ENCODE measurements at places on chromosomes 1 and 21. TPM values are rescaled to one million over a fixed set of nuclear protein-coding genes. Genes with fewer than 3 reads are reported as not detected.

NMNAT2 gene
- 1.7 TPM for total RNA-seq

TMPRSS2 gene
- 0.86 TPM for total RNA-seq

GRCh38 chr1:57422271-57423134, 1.4 kb downstream of the DAB1 start:
- H3K4me3 ChIP-seq, result peak overlapping the region; percentile 56
- H3K27me3 ChIP-seq, result peaks cover 27% of the 10 kb centered on the region
- H3K4me1 ChIP-seq, result peaks cover 29% of the 10 kb centered on the region

DNA sequence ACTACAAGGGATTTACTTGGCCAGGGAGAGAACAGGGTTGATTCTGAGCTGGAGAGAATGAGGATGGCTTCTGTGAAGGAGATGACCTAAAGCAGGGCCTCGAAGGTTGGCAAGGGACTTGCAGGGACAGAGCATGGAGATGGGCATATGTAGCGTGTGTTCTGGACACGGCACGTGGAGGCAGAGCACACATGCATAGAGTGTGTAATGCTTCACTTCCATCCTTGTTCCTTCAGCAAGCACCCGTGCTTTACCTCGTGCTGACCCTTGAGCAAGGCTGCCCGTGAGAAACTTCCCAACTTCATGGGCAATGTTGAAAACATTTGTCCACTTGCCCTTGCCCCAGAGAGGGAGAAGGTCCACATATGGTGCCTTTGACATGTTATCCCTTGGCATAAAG, 33.1 kb downstream of the NFIA start:
- peak overlapping the region; percentile 43 for H3K27ac ChIP-seq
- no peak overlapping the region for H3K4me3 ChIP-seq
- H3K36me3 ChIP-seq, result no peaks in the 10 kb centered on the region
- DNase-seq, result no peak
- peaks cover 67% of the 10 kb centered on the region for H3K4me1 ChIP-seq

GRCh38 chr1:164667600-164667999, 108.6 kb downstream of the PBX1 start:
- DNase-seq, result no peak
- no peaks in the 10 kb centered on the region for H3K27me3 ChIP-seq
- H3K36me3 ChIP-seq, result no peaks in the 10 kb centered on the region
- H3K4me3 ChIP-seq, result no peak overlapping the region

- H3K4me3 ChIP-seq, result no peak overlapping the region
- no peak overlapping the region for H3K27ac ChIP-seq
- H3K4me1 ChIP-seq, result no peaks in the 10 kb centered on the region
Observed at GRCh38 chr1:5891736-5892135, 100.5 kb downstream of the NPHP4 start.

DNA sequence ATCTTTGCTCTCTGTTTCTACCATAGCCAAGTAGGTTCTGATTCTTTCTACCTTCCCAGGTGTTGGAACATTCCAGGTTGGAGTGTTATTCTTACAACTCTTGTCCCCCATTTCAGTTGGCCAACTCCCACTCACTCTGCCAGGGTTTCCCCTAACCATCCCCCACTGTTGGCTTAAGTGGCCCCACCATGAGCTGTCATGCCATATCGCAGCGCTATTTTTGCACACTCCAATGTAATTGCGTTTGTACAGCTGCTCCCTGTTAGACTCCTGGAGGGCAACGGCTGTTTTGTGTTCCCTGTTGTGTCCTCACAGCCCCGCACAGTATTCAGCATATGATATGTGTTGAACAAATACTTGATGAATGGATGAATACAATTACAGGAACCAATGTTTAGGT, 117.7 kb upstream of the ETS2 start:
- H3K27me3 ChIP-seq, result no peaks in the 10 kb centered on the region
- H3K4me1 ChIP-seq, result no peaks in the 10 kb centered on the region
- H3K4me3 ChIP-seq, result no peak overlapping the region
- no peak overlapping the region for H3K27ac ChIP-seq
- no peak for DNase-seq
- no peaks in the 10 kb centered on the region for H3K36me3 ChIP-seq

GRCh38 chr1:169461390-169462000, 24.2 kb downstream of the SLC19A2 start:
- no peak for DNase-seq
- peaks cover 15% of the 10 kb centered on the region for H3K36me3 ChIP-seq
- H3K4me1 ChIP-seq, result peaks cover 10% of the 10 kb centered on the region
- H3K27me3 ChIP-seq, result peaks cover 5% of the 10 kb centered on the region
- no peak overlapping the region for H3K27ac ChIP-seq

DNA sequence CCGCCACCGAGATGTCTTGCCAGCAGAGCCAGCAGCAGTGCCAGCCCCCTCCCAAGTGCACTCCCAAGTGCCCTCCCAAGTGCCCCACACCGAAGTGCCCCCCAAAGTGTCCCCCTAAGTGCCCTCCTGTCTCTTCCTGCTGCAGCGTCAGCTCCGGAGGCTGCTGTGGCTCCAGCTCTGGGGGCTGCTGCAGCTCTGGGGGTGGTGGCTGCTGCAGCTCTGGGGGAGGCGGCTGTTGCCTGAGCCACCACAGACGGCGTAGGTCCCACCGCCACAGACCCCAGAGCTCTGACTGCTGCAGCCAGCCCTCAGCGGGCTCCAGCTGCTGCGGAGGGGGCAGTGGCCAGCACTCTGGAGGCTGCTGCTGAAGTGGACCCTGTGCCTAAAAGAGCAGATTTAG, 1.4 kb downstream of the LCE1F start:
- H3K27ac ChIP-seq, result no peak overlapping the region
- no peaks in the 10 kb centered on the region for H3K4me1 ChIP-seq
- no peak for DNase-seq
- no peaks in the 10 kb centered on the region for H3K36me3 ChIP-seq

- H3K27me3 ChIP-seq, result no peaks in the 10 kb centered on the region
- H3K36me3 ChIP-seq, result no peaks in the 10 kb centered on the region
- H3K4me1 ChIP-seq, result no peaks in the 10 kb centered on the region
- no peak overlapping the region for H3K27ac ChIP-seq
Observed at GRCh38 chr1:235947989-235948388, 81.3 kb upstream of the LYST start.

- H3K27ac ChIP-seq, result no peak overlapping the region
- no peak for DNase-seq
- no peaks in the 10 kb centered on the region for H3K36me3 ChIP-seq
- no peaks in the 10 kb centered on the region for H3K4me1 ChIP-seq
- H3K4me3 ChIP-seq, result no peak overlapping the region
Observed at GRCh38 chr1:9917901-9918300, 7.8 kb upstream of the CTNNBIP1 start.

- DNase-seq, result no peak
- H3K4me3 ChIP-seq, result no peak overlapping the region
- no peaks in the 10 kb centered on the region for H3K36me3 ChIP-seq
- H3K27me3 ChIP-seq, result no peaks in the 10 kb centered on the region
Observed at GRCh38 chr1:213291526-213291925, 240.5 kb downstream of the RPS6KC1 start.

DNA sequence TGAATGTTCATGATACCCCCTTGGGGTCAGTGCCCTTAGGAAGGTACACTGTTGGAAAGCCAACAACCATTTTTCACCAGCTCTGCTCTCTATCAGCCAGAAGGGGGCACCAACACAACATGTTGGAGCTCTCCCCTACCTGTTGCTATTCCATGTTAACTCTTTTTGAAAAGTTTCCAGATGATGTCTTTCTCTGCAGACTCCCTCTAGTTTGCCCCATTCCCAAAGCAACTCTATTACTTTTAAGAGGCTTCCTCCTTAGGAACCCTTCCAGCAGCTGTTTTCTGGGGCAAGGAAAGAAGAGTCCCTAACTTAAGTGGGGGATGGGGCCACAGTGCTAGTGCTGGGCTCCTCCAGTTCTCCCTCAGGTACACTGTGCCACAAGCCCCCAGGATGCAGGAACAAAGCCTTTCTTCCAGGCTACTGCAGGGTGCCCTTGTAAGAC, 22.9 kb upstream of the NDC1 start:
- DNase-seq, result no peak
- H3K4me3 ChIP-seq, result no peak overlapping the region
- H3K27ac ChIP-seq, result no peak overlapping the region
- no peaks in the 10 kb centered on the region for H3K4me1 ChIP-seq
- H3K36me3 ChIP-seq, result peaks cover 63% of the 10 kb centered on the region
- H3K27me3 ChIP-seq, result no peaks in the 10 kb centered on the region

DNA sequence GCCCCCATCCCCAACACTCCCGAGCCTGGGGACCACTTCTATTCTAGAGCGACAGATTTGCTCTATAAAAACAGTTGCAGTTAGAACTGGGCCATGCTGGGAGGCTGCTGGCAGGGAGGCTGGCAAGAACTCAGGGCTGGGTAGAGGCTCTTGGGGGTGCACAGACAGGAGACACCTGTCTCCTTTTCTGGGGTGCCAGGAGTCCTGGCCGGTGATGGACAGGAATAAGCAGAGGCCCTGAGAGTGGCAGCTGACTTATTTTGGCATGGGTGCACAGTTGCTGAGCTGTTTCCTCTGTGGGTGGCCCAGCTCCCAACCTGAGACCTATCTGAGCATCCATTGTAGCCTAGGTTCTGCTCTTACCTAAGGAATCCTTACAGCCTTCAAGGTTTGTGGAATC, 39.2 kb upstream of the TMPRSS2 start:
- peaks cover 46% of the 10 kb centered on the region for H3K27me3 ChIP-seq
- H3K27ac ChIP-seq, result no peak overlapping the region
- H3K36me3 ChIP-seq, result no peaks in the 10 kb centered on the region
- no peak overlapping the region for H3K4me3 ChIP-seq

DNA sequence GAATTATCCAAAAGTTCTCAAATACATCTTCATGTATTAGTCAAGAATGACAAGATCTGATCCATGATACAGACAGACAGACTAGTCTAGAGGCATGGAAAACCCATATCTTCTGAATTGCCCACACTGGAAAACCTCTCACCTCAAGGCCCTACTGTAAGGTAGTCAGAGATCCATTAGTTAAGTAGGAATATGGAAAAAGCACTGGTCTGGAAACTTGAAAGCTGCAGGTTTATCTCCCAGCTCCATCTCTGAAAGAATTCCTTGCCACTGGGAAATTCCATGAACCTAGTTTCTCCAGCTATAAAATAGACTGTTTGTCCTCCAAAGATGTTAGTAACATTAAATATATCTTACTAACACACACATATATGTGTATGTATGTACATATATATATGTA, 169.2 kb downstream of the AKT3 start:
- H3K36me3 ChIP-seq, result no peaks in the 10 kb centered on the region
- H3K27me3 ChIP-seq, result no peaks in the 10 kb centered on the region
- H3K4me3 ChIP-seq, result no peak overlapping the region
- H3K27ac ChIP-seq, result no peak overlapping the region
- no peak for DNase-seq

DNALI1 gene
- 15.7 TPM for total RNA-seq

PRR9 gene
- total RNA-seq, result not detected
